ENCODE measurements at places on chromosomes 7 and 10.

- DNase-seq: no peak
Observed at GRCh38 chr10:122182308-122182707, 88.8 kb upstream of the BTBD16 start.

- DNase-seq: peak; percentile 88
Observed at GRCh38 chr7:139680676-139681462, 96.9 kb downstream of the HIPK2 start.

DNA sequence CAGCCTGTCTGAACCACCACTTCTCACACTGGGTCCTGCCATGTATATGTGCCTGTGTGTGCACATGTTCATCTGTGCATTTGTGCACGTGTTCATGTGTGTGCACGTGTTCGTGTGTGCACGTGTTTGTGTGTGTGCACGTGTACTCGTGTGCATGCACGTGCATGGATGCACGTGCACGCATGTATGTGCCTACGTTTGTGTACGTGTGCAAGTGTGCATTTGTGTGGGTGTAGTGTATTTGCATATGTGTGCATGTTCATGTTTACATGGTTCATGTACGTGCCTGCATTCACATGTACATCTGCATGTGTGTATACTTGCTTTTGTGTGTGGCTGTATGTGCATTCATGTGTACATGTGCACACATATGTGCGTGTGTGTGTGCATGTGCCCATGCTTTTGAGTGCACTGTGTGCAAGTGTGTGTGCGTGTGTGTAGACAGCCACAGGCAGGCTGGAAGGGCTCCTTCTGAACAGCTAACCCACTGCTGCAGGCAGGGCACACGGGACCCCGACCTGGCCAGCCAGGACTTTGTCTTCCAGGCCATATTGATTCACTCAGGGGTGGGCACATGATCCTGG is 28.2 kb downstream of the SLC29A4 start:
- DNase-seq: no peak

DNA sequence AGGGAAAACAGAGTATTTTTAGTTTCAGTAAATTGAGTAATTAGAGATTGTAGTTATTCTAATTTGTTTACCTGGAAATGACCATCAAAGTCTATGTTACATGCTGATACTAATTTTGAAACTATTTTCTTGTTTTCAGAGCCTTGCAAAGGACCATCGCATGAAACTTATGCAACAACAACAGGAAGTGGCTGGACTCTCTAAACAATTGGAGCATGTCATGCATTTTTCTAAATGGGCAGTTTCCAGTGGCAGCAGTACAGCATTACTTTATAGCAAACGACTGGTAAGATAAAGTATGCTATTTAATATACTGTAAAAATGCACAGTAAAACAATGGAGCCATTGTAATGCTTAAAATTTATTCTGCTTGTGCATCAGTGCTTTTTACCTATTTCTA is 78.5 kb downstream of the TRIM24 start:
- DNase-seq: peak; percentile 66

GRCh38 chr10:1217237-1217587 is 161.0 kb downstream of the WDR37 start:
- DNase-seq: no peak

GRCh38 chr10:3622845-3623621 is 162.0 kb downstream of the KLF6 start:
- DNase-seq: peak; percentile 47

DNA sequence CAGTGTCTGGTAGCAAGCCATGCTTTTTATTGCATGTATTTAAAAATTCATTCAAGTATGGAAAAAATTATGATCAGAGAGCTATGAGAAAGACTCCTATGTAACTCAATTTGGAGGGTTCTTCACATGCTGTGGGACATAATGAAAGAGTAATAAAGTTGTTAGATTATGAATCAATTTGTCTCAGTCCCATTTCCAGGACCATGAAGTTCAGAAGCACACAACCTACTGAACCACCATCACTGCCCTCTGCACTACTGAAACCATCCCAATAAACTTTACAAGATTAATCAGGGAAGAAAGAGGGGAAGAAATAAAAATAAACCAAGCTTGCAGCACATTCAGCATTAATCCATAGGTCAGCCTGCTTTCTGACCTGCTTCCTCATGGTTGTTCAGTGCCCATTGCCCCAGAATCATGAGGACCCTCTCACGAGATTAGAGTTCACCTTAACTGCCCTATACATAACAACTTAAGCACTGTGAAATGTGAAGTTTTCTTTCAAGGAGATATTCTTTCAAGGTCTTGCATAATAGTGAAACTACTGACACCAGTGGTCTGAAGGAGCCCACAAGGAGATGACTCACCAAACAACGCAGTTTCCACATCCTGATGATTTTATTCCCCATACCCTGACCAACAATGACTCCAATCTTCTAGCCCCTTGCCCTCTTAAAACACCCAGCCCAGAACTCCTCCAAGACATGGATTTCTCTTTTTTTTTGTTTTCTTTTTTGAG is 171.5 kb upstream of the ADCY1 start:
- peak; percentile 80 for DNase-seq

- peak; percentile 23 for DNase-seq
Observed at GRCh38 chr10:103812432-103812831, 42.9 kb downstream of the SH3PXD2A start.

Measured in choroid plexus epithelial cell (primary cell).